NCI-H2029 treated with DMSO at 0.1 percent for 48 hours (cell line): ENCODE measurements at places on chromosomes 16 and 17.

DNA sequence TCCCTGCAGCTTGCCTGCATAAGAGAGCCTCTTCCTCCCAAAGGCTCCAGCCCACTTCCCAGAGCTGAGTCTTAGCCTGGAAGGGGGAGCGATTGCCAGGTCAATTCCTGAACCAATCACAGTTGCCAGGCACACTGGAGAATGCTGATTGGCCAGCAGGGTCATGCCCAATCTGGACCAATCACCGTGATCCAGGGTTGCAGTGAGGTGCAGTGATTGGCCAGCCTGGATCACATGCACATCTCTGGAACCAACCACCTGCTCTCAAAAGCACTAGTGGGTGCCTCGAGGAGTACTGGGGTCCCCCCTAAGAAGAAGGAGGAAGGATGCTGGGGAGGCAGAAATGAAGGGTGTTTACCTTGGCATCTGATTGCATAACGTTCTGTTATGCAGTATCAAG is 18.4 kb downstream of the NAGPA start:
- DNase-seq = no peak

DNA sequence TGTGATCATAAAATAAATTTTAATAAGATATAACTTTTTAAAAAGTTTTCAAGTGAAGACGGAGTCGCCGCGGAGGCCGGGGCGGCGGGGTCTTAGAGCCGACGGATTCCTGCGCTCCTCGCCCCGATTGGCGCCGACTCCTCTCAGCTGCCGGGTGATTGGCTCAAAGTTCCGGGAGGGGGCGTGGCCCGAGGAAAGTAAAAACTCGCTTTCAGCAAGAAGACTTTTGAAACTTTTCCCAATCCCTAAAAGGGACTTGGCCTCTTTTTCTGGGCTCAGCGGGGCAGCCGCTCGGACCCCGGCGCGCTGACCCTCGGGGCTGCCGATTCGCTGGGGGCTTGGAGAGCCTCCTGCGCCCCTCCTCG is at the start of gene FOXC2:
TSS of gene FOXC2 (plus strand) at position 229 of the 365 bp plus-strand sequence. CDS start 507 bp downstream, outside the sequence.
- no peak for DNase-seq

DNA sequence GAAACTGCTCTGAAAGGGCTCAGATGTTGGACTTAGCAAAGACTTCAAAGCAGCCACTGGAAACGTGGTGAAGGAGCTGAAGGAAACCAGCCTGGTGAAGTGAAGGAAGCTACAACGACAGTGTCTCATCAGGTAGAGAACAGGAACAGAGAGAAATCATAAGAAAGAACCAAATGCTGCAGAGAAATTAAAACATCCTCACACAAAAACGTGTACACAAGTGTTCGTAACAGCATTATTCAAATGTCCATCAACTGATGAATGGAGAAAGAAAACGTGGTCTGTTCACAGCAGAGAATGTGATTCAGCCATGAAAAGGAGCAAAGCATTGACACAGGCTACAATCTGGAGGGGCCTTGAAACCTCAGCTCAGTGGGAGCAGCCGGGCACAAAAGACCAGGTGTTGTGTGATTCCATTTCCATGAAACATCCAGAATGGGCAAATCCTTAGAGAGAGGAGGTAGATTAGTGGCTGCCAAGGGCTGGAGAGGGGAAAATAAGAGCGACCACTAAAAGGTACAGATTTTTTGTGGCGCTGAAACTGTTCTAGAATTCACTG is 26.9 kb downstream of the IFT140 start:
- DNase-seq = no peak

DNA sequence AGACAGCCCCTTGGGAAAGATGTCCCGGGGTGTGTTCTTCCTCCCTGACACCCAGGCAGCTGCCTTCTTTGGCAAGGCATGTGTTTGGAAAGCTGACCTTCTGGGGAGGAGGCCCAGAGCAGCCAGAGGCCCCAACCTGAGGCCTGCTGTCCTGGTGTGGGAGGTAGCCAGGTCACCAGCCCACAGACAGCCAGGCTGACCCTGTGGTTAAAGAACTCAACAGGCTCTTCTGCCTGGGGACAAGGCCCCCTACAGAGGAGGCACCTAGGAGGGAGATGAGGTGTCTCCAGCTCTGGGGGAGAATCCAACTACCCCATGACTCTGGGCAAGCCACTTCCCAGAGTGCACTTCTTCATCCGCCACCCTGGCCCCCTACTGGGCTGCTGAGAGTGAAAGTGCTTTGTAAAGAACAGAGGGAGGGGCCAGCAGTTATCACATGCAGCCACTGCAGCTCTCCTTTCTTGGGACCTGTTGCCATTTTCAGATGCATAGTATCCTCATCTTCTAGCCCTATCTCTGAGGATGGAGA is 13.1 kb upstream of the SREBF1 start:
- DNase-seq = no peak

DNA sequence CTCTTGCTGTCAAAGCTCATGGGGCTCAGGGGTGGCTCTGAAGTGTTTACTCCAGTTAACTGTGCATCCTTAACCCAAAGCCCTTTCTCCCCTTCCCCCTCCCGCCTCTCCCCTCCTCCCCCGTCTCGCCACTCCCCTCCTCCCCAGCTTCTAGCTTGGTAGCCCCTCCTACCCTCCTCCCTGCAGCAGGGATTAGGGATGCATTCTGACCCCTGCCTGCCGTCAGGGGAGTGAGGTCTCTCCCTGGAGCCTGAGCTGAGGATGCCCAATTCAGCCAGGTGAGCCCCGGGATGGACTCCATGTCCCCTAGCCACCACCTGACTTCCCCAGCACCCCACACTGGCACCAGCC is 1.6 kb downstream of the HS3ST6 start:
- DNase-seq = no peak

DNA sequence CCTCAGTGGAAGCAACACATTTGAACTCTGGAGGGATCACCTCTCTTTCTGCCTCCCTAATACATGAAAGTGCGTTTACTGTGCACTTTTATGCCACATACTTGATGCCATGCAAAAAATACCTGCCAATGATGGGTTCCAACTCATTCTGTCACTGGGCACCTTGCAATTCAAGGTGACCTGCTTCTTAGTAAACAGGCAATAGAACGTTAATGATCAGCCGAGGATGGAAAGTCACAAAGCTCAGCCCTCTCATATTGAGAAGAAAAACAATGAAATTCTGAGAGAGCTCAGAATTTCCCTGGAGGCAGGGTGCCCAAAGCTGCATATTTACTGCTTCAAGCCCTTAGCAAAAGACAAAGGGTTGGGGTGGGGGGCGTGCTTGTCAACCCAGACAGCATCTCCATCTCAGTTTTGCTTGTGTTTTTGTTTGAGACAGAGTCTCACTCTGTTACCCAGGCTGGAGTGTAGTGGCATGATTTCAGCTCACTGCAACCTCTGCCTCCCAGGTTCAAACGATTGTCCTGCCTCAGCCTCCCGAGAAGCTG is 23.2 kb downstream of the LITAF start:
- DNase-seq = no peak

DNA sequence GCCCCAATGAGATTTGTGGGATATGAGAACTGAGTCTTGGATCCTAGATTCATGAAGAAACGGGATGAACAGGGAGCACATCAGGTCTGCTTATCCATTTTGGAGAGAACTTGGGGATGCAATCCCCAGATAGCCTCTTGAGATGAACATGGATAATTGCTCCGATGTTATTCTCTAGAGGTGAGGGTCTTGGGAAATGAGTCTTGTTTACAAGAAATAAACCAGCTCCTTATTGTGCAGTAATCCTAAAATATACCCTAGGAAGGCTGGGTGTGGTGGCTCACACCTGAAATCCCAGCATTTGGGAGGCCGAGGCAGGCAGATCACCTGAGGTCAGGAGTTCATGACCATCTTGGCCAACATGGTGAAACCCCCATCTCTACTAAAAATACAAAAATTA is at the start of gene OR1D2:
TSS of gene OR1D2 (minus strand) at position 101 of the 400 bp plus-strand sequence. CDS start 11,426 bp downstream, outside the sequence.
- DNase-seq = no peak

- DNase-seq = no peak
Observed at GRCh38 chr16:88649924-88650748, 717 bp downstream of the CYBA start.

GRCh38 chr17:4948166-4948930 is at the start of gene PFN1:
TSS of gene PFN1 (minus strand) at chr17:4948530. CDS start at chr17:4948394, 136 bp downstream.
- no peak for DNase-seq

GRCh38 chr17:56744721-56745120 is 89.0 kb downstream of the C17orf67 start:
- no peak for DNase-seq

GRCh38 chr17:80160536-80160935 is 9.3 kb upstream of the CARD14 start:
- DNase-seq = no peak

- DNase-seq = no peak
Observed at GRCh38 chr16:56102183-56102686, 89.1 kb upstream of the GNAO1 start.
